Islet precursor cell (in vitro differentiated cells): ENCODE measurements at places on chromosomes 11 and 22.
A peak's percentile ranks its signal among the peaks of the same experiment; 100 is the strongest.

GRCh38 chr11:120773501-120774031, 250.3 kb upstream of the TBCEL start:
- DNase-seq, result peak; percentile 21

GRCh38 chr22:17633217-17633997, 4.9 kb upstream of the ATP6V1E1 start:
- peak; percentile 89 for DNase-seq

GRCh38 chr11:20087118-20087521, 73.2 kb downstream of the DBX1 start:
- no peak for DNase-seq

- DNase-seq, result no peak
Observed at GRCh38 chr22:32618441-32619140, 144.0 kb downstream of the FBXO7 start.

DNA sequence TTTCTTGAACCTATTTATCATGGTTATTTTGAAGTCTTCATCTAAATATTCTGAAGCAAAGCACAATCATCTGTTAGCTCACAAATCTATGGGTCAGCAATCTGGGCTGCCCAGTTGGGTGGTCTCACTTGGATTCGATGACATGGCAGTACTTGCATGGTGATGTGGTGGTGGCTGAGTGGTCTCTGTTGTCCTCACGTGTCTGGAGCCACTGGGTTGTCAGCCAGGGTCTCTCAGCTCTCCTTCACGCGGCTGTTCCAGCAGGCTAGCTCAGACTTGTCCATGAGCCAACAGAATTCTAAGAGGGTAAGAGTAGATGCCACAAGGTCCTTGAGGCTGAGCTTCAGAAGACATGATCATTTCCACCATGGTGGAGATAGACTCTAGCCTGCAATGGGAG, 66.4 kb upstream of the KCNQ1OT1 start:
- DNase-seq, result no peak

DNA sequence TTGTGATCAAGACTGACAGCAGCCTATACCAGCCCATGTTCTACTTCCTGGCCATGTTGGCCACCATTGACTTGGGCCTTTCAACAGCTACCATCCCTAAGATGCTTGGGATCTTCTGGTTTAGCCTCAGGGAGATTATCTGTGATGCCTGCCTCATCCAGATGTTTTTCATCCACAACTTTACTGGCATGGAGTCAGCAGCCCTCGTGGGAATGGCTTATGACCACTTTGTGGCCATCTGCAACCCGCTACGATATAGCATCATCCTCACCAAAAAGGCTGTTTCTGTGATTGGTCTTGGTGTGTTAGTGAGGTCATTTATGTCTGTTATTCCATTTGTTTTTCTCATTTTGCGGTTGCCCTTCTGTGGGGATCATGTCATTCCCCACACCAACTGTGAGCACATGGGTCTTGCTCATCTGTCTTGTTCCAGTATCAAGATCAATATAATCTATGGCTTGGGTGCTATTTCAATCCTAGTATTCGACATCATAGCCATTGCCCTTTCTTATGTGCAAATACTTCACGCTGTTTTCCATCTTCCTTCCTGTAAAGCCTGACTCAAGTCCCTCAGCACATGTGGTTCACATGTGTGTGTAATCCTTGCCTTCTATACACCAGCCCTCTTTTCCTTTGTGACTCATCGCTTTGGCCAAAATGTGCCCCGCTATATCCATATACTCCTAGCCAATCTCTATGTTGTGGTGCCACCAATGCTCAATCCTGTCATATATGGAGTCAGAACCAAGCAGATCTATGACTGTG, 23.6 kb downstream of the OR52E1 start:
- DNase-seq, result no peak

DNA sequence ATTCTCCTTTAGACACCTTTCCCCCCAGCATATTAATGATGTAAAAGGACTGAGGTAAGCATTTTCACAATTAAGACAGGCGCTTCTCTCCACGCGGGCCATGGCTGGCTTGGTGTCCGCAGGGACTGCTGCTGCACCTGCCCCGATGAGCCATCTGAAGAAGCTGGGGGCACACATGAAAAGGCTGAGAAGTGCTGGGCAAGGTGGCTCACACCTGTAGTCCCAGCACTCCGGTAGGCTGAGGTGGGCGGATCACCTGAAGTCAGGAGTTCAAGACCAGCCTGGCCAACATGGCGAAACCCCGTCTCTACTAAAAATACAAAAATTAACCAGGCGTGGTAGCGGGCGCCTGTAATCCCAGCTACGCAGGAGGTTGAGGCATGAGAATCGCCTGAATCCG, 21.3 kb downstream of the KRTAP5-6 start:
- no peak for DNase-seq

- peak; percentile 81 for DNase-seq
Observed at GRCh38 chr11:114162719-114163123, 103.2 kb downstream of the ZBTB16 start.

DNA sequence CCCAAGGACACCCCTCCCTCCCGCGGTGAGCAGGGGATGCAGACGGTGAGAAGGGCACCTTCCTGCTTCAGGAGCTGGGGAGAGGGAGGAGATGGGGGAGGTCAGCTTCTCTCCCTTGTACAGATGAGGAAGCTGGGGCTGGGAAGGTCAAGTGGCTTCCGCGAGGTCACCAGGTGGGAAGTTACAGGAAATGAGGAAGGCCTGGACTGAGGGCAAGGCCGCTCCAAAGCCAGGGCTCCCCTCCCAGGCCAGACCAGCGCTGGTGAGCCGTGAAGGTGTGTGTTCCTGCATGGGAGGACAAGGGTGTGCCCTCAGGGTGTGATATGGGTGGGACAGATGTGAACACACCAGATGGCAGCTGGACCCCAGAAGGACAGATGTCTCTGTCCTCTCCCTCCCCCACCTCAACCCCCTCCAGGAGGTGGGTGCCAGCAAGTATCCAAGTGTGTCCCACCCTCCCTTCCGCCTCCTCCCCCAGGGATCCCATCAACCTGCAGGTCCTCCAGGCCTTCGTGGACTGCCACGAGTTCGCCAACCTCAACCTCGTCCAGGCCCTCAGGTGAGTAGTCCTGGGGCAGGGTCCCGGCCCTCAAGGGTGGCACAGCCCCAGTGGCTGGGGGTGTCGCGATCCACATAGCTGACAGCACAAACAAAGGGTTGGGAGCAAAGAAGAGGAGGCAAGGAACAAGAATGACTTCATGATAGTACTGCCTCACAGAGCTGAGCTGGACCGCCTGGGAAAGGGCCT, 16.6 kb downstream of the CYTH4 start:
- DNase-seq, result no peak

GRCh38 chr11:88515002-88515401, 177.5 kb upstream of the CTSC start:
- no peak for DNase-seq

DNA sequence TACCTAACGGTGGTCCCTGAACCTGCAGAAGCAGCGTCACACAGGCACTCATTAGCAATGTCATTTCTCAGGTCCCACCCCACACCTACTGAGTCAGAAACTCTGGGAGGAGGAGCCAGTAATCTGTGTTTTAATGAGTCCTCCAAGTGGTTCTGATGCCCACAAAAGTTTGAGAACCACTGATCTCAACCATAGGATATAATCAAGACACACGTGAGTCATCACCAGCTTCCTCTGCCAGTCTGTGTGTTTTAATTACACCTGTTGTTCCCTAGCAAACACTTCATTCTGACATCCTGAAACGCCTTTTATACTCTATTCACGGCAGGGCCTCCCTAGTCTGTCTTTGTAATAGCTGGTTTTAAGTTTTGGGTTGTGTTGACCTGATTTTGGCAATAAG, 5.8 kb downstream of the TECTA start:
- DNase-seq, result no peak

GRCh38 chr22:30043161-30043560, 37.1 kb upstream of the HORMAD2 start:
- no peak for DNase-seq

DNA sequence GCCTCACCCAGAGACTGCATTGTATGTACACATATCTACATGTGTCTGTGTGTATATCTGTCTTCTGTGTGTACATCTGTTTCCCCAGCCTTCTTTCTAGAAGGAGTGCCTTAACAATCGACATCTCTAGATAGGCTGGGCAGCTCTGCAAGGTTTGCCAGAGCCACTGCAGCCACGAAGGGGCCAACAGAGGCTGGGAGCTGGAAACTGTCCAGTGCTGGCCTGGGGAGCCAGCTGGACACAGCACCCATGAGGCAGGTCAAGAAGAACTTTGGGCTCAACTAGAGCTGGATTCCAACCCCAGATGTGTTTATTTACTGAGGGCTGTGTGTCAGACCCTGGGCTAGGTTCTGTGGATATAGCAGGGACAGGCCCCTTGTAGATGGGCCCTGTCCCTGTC, 3.3 kb downstream of the SGSM1 start:
- no peak for DNase-seq

- no peak for DNase-seq
Observed at GRCh38 chr11:117143390-117143789, 697 bp upstream of the PAFAH1B2 start.

DNA sequence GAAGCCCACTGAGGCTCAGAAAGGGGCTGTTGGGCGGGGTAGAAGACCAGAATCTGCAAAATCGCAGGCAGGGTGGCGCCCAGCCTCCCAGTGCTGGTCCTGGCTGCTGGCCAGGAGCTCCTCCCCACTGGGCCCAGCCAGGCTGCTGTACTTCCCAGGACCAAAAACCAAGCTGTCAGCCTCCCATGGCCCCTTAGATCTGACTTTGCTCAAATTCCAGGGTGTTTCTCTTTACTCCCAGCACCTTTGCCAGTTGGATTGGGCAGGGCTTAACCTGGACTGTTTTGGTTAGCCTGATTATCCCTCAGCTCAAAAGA, 44.2 kb upstream of the WEE1 start:
- DNase-seq, result peak; percentile 74
